ENCODE measurements at places on chromosomes 7 and 10.
A peak's percentile ranks its signal among the peaks of the same experiment; 100 is the strongest.

DNA sequence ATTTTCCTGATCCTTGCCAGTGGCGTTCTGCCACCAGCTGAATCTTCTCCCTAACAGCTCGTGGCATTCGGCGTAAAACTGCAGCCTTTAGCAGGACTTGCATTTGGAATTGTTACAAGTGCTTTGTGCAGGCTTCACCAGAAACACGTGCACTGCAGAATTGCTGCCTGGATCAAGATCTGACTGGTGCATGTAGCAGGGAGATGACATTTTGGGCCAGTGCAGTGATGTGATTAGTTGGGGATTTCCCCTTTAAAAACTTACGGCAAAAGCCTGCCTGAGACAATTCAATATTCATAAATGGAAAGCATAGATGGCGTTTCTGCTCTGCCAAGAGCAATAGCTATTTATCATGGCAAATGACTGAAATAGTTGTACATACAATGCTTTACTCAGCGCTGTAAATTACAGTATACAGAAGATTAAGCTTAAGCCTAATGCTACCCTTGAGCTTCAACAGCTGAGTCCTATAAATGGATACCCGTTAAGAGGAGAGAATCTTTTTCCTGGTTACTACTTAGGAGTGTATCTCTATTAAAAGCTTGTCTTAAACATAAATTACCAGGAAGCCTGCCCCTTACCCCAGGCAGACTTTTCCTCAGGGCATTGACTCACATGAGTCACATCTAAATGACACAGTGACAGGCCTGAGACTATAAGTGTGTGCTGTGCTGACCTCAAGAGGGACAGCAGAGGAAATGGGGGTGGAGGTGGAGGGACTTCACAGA, 106.3 kb downstream of the ATXN7L1 start:
- DNase-seq: no peak

- no peak for DNase-seq
These were observed 864 bp downstream of the PSTK start for GRCh38 chr10:122981066-122981464.

DNA sequence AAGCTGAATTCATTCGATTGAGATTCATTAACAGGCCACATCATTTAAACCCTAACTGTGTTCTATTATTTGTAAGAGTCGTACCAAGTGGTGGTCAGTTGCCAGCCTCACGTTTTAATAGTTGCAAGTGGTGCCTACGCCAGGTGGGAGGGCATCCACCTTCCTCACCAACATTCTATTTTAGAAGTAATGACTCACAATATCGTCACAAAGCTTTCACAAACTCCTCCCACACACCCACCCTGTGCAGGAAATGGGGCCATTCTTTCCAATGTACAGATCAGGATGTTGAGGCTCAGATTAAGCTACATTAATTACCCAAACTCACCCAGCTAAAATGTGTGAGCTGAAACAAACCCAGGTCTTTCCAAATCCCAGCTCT, 77.3 kb upstream of the SAMD8 start:
- no peak for DNase-seq

- DNase-seq: peak; percentile 63
These were observed 7.0 kb downstream of the CALHM3 start for GRCh38 chr10:103472005-103472404.

DNA sequence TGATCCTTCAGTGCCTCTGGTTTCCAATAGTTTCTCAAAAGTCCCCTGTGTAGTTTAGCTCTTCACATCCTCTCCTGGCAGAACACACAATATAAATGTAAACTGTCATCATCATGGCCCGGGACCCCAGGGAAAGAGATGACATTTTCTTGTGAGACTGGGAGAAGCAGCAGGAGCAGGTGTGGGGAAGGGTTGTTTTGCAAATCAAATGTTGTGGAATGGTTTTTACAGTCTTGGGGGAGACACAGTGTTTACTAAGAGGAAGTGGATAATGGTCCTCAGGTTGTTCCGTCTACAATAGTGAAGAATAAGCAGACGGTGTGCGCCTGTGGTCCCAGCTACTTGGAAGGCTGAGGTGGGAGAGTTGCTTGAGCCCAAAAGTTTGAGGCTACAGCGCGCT, 159.1 kb downstream of the SEC23IP start:
- DNase-seq: no peak

DNA sequence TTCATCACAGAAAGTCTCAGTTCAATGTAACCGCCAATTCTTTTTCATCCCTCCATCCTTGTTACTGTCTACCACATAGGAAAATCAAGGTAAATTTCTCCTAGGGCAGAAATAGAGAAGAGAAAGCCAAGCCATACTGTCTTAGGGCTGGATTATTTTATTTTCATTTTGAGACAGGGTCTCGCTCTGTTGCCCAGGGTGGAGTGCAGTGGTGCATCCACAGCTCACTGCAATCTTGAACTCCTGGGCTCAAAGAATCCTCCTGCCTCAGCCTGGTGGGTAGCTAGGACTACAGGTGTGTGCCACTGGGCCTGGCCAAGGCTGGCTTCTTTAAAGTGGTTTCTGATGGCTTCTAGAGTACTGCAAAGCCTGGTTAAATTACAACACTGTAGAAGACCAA, 181.7 kb downstream of the SRPK2 start:
- no peak for DNase-seq

- no peak for DNase-seq
These were observed 183.8 kb downstream of the SKAP2 start for GRCh38 chr7:26680587-26680986.

- DNase-seq: no peak
These were observed 115.1 kb downstream of the SRI start for GRCh38 chr7:88104732-88105131.

GRCh38 chr10:27504808-27505460, 830 bp downstream of the RAB18 start:
- no peak for DNase-seq

DNA sequence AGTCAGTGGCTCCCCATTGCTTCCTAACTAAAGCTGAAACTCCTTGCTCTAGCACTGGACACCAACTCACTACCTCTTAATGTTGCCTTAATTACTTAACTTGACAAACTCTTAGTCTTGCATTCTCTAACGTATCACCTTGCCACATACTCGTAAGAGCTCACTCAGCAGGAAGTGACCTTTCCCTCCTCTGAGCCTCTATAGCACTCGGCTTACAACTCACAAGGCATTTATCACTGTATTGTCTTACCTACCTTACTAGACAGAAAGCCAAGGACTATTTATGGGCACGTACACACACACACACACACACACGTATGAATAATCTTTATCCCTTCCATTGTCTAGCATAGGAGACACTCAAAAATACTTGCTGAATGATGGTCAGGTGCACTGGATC, 21.2 kb downstream of the CEP41 start:
- no peak for DNase-seq

- no peak for DNase-seq
These were observed 629.0 kb upstream of the IGFBP3 start for GRCh38 chr7:46549892-46550639.

DNA sequence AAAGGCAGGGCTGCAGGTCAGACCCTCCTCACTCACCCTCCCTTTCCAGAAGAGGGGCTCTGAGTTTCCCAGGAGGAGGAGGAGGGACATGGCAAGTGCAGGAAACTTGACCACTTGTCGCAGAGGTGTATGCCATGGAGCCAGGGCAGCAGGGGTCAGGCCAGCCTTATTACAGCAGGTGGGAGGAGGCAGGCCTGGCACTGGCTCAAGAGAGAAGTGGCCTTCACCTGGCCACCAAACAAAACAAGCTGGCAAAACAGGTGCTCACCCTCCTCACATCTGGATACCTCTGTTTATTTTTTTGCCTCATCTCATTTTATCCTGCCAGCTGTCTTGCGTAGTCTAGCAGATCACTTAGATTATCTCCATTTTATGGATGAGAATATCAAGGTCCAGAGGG, 12.5 kb downstream of the COL13A1 start:
- no peak for DNase-seq

DNA sequence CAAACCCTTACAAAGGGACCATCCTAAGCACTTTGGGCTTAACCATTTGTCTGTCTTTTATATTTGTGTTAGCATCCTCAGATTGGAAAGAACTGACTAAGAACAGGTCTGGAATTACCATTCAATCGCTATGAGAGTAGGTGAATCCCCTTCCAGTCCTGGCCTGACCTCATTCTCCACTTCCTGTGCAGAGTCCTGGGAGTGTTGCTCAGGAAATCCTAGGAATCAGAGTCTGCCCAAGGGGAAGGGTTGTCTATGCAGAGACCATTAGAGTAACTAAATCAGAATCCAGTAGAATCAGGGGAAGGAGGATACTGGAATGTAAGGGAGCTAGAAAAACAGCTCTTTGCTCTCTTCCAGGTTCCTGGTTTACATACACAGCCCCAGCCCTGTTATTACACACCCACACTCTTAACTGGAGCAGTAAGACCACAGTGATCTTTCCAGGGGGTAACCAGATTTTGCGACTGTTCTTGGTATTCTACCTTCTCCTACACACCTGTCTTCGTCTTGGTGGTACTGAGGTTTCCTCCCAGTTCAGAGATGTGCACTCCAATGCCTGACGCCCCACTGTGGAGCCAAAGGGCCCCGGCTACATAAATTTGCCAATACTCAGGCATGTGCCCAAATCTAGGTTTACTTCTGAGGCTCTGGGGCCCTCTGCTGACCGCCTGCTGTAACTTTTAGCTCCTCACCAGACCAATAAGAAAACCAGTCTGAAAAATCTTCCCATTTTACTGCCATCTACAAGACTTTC, 103.7 kb downstream of the RNF216 start:
- no peak for DNase-seq

DNA sequence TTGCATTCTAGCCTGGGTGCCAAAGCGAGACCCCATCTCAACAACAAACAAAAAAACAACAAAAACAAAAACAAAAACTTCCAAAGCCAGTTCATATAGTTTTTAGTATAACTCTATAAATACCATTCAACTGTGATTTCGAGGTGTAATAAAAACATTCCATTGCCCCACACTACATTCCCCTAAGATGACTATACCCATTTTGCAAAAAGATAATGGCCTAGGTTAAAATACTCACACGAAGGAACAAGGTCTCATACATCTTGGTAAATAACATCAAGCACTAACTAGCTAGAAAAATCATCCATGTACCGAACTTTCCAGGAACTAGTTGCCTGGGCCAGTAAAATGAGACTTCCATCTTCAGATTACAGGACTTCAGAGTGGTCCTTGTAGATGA, 55.4 kb downstream of the GLI3 start:
- no peak for DNase-seq

DNA sequence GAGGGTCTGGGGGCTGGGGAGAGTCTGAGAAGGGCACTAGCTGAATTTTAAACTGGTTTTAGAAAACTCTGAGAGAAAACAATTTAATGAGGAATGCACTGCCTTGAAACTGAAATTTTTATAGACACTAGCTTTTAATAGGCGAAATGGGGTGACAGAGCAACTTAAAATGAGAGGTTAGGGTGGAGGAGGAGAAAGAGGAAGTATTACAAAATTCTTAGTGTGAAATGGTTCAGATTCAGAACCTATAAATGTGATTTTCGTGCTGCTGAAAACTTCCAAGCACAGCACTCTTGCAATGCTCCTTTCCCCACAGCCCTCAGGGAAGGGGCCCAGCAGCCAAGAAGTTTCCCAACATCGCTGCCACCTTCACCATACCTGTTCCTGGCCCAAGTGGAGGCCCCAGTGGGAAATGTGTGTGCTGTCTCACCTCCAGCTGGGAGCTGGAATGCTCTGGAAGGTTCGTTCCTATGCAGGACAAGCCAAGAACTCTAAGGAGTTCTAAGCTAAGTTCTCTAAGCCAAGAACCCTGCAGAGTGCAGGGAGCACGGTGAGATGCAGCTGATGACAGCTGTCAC, 60.0 kb downstream of the ATXN7L1 start:
- no peak for DNase-seq

- DNase-seq: no peak
These were observed 98.2 kb downstream of the MAPK8 start for GRCh38 chr10:48404646-48405045.

GRCh38 chr10:88991899-88992320, 1.3 kb downstream of the FAS start:
- DNase-seq: no peak

GRCh38 chr10:62284221-62284620, 15.6 kb upstream of the RTKN2 start:
- no peak for DNase-seq

DNA sequence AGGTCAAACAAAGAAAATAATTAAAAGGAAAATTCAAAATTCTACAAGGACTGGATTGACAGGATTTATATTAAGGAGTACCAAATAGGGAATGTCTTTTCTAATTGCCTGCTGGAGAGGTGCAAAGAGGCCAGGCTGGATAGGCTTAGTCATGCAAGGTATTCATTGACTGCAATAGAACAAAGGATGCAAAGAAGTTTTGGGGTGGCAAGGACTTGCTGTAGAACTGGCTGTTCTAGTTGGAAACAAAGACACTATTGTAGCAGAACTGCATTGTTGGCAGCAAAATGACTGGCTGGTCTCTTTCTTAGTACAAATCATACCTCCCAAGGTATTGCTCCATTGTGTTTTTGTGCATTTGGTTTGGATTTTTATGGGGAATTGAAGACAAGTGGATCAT, 10.1 kb downstream of the ITGB8 start:
- no peak for DNase-seq

DNA sequence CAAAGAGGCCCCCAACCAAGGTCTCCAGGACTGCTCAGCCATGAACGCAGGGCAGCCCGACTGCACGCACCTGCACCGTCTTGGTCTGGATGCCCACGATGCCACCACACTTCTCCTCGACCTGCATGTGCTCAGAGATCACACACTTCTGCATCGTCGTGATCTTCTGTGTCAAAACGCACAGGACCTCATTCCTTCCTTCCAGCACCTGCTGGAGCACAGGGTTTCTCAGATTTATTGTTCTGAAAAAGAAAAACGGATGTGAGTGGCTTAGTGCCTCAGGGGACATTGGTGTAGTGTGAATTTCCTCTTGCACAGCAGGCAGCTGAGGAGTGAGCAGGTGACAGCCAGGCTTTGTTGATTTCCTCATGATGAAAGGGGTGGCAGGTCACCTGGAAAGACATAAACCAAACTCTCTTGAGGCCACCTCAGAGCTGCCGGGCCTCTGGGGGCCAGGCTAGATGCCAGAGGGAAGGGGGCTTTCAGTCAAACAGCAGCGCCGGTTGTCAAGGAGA, 38.2 kb downstream of the GSDME start:
- DNase-seq: no peak

DNA sequence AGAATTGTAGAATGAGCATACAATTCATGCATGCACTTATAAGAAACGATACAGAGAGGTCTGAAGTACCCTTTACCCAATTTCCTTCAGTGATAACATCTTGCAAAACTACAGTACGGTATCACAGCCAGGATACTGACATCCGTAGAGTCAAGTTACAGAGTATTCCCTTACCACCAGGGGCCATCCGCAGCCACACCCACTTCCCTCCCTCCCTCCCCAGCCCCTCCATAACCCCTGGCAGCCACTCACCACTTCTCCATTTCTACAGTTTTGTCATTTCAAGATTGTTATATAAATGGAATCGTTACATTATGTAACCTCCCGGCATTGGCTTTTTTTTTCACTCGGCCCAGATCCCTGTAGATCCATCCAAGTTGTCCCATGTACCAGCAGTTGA, 113.6 kb upstream of the RET start:
- no peak for DNase-seq

GRCh38 chr10:30863516-30864210, 168.0 kb downstream of the ZNF438 start:
- no peak for DNase-seq

- DNase-seq: no peak
These were observed 48.3 kb downstream of the NOD1 start for GRCh38 chr7:30430276-30430675.

GRCh38 chr10:48473704-48474103, 131.2 kb downstream of the ARHGAP22 start:
- DNase-seq: no peak
